ENCODE measurements at places on chromosomes 5 and 9.

GRCh38 chr9:101791938-101792337 lies 53.5 kb upstream of the GRIN3A start:
- no peak for DNase-seq

- DNase-seq = no peak
Observed at GRCh38 chr5:116583085-116583861, 8.7 kb upstream of the SEMA6A start.

GRCh38 chr9:120729791-120730241 lies 15.5 kb upstream of the MEGF9 start:
- no peak for DNase-seq

DNA sequence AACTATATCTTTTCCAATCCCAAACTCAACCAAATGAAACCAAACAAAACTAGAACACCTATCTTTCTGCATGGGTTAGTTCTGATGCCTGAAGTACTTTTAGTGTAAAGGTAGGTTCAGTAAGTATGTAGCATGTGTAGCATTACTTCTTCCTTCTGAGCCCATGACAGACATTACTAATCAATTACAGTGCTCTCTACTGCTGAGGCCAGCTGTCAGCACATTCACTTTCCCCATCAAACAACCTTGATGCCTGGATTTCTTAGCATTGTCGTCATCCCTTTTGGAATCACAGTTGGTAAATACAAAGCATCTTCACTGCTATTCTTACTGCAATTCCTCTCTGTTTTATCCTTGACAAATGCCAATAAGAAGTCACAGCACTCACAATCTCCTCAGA lies 103.2 kb downstream of the PTTG1 start:
- DNase-seq = no peak

DNA sequence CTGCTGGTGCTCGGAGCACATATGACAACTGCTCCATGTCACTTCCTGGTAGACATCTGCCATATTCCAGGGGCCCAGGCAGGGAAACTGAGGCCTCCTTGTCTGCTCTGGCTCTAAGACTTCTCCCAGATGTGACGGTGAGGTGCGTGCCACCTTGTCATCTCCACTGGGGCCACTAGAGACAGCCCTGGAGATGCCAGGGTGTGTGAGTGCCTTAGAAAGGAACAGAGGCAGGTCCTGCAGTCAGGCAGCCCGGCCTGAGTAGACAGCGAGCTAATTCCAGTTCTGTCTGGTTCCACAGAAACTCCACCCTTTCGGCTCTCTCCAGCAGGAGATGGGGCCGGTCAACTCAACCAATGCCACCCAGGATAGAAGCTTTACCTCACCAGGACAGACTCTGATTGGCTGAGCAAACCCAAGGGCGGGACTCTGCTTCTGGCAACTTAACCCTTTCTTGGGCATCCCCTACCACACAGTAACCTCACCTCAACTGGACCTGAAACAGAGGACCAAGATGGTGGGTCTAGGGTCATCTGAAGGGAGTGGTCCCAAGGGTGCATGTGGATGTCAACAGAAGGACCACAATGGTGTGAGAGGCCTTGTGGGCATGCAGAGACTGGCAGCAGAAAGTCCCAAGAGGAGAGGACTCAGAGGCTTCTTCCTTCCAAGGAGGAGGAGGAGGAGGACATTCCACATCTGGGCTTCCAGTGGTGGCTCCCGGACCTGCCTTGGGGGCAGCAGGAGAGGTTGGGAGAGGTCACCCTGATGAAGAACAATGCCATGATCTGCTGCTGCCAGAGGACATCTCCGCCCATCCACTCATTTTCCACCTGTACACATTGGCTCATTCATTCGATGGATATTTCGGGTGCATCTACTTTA lies 77.7 kb downstream of the RGS3 start:
- DNase-seq = no peak

GRCh38 chr5:107935645-107936044 lies 264.9 kb upstream of the EFNA5 start:
- no peak for DNase-seq

DNA sequence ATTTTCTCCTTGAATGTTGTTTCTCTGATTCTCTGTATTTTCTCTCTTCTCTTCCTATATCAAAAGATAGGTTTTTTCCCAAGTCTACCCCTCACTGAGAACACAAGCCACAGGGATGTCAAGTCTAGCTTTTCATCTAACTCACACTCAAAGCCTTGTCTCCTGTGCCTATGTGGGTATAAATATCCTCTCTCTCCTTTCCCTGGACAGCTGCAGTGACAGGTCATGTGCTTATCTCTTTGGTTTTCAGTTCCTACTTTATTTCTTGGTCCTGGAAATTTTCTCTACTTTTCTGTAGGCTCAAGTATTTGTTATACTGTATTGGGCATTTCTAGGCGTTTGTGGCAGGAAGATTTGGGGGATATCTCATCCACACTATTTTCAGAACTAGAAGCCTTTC lies 182.4 kb upstream of the MVB12B start:
- no peak for DNase-seq

GRCh38 chr9:115267790-115268189 lies 149.8 kb upstream of the TNC start:
- DNase-seq = no peak

DNA sequence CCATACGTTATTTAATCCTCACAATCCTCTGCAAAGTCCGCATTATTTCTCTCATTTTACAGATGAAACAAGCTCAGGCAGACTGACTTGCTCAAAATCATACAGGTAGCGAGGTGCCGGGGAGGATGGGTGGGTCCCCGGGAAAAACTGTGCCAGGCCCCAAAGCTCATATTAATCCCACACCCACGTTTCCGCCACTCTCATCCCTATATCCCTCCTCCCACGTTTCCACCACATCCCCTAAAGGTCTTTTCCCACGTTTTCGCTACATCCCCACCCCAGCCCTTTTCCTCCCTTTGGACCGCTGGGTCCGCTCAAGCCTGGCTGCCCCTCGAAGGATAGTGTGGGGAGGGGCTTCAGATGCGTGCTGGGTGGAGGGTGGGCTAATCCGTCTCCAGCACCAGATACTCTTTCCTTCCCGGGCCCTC lies 434 bp upstream of the FSD1L start:
- DNase-seq = no peak

DNA sequence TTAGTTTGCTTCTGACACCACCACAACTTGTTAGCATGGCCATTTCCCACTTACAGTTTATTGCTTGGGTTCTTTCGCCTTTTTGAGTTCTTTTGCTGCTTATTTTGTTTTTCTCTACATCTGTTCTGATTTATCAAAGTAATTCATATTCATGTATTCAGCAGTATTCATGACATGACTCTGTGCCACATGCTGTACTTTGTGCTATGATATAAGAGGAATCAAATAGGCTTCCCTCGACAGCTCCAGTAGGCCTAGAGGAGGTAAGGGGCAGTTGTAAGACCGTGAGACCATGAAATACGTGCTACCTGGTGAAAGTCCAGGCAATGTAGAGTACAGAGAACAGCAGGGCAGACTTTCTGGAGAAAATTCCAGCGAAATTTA lies 110.7 kb upstream of the SAP30L start:
- DNase-seq = no peak

DNA sequence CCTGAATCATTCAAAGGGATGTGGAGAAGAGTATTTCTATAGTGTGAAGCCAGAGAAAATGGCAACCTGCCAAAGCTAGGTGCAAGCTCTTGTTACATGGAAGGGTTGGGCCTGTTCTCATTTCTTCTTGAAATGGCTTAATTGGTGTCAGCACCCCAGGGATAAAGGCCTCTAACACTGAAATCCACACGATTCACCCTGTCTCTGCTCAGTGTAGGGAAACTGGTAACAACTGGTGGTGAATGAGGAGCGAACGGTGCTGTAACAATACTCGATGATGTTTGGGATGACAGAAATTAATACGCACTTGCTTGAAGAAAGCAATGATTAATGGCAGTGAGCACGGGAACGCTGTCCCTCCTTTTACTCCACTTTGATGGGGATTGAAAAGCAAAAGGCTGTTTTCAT lies 16.2 kb downstream of the PBX3 start:
- DNase-seq = no peak

GRCh38 chr5:44613936-44614335 lies 194.8 kb upstream of the MRPS30 start:
- no peak for DNase-seq

DNA sequence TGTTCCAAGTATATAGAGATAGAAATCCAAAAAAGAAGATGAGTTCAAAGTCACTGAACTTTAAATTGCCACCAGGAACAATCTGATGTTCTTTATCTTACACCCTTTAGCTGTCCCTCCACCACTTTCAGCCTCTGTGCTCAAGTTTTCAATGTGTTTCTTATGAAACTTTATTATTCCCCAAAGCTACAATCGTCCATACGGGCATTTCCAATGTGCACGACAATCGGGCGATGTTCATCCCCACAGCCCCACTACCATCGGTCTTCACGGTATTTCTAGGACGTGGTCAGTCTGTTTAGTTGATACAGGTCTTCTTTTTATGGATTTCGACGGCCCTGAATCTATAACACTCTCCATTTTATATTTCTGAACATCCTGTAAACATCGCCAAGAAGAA lies 238.7 kb upstream of the DAP start:
- DNase-seq = no peak

- no peak for DNase-seq
Observed at GRCh38 chr5:140189977-140190871, 15.2 kb downstream of the CYSTM1 start.
